ENCODE measurements at places on chromosomes 2 and 18.

DNA sequence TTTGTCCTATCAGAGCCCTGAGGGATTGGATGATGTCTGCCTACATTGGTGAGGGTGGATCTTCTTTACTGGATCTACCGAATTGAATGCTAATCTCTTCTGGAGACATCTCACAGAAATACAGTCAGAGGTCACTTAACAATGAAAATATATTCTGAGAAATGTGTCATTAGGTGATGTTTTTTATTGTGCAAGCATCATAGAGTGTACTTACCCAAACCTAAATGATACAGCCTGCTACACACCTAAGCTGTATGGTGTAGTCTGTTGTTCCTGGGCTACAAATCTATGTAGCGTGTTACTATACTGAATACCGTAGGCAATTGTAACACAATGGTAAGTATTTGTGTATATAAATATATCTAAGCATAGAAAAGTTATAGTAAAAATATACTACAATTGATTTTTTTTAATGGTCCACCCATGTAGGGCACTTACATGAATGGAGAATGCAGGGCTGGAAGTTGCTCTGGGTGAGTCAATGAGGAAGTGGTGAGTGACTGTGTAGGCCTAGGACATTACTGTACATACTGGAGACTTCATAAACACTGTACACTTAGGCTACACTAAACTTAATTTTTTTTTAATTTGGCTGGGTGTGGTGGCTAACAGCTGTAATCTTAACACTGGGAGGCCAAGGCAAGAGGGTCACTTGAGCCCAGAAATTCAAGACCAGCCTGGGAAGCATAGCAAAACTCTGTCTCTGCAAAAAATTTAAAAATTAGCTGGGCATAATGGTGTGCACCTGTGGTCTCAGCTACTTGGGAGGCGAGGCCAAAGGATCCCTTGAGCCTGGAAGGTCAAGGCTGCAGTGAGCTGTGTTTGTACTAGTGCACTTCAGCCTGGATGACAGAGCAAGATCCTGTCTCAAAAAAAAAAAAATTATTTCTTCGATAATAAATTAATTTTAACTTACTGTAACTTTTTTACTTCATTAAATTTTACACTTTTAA lies 226.3 kb upstream of the UBE2E3 start:
- DNase-seq, result no peak

- no peak for DNase-seq
Measured at GRCh38 chr2:190123956-190124355, 61.4 kb upstream of the MSTN start.

GRCh38 chr2:200922439-200922838 lies 33.3 kb downstream of the NIF3L1 start:
- no peak for DNase-seq

GRCh38 chr2:231378026-231378722 lies 17.3 kb upstream of the B3GNT7 start:
- no peak for DNase-seq

- no peak for DNase-seq
Measured at GRCh38 chr2:233287871-233288270, 19.7 kb upstream of the SAG start.

- DNase-seq, result no peak
Measured at GRCh38 chr2:187125318-187125717, 276.3 kb upstream of the ZSWIM2 start.

- no peak for DNase-seq
Measured at GRCh38 chr18:75097491-75098225, 111.3 kb downstream of the PTGR3 start.

DNA sequence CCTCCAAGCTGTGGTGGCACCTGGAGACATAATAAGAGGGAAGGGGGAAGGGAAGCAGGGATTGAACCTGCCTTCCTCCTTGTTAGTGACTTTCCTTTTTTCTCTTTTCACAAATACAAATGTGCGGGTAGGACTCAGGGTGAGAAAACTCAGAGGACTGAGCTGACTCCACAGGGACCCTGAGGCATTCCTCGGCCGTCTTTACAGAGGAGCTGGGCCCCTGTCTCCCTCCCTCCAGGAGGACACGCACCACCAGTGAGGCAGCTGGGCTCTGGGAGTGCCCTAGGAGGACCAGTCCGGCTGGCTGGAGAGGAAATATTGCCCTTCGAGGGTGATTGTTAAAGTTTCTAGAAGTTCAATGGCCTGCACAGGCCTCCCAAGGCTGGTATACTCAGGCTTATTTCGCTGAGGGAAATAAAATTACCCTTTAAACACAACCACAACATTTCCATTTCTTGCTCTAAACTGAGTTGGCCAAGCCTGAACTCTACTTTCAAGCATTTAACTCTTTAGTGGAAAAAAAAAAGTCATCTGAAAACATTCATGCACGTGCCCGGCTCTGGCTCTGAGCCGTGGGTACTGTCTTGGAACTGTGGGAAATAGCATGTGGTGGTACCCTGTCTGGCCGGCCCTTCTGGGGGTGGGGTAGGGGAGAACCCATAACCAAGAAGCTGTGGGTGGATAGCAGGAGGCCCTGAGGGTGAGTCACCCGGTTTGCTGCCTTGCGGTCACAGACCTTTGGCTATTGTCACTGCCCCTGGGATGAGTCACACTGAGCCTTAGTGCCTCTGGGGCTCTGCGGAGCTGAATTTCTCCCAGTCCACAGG lies 116.0 kb downstream of the COPS8 start:
- no peak for DNase-seq
